ENCODE measurements at places on chromosomes 4 and X.
A peak's percentile ranks its signal among the peaks of the same experiment; 100 is the strongest.

DNA sequence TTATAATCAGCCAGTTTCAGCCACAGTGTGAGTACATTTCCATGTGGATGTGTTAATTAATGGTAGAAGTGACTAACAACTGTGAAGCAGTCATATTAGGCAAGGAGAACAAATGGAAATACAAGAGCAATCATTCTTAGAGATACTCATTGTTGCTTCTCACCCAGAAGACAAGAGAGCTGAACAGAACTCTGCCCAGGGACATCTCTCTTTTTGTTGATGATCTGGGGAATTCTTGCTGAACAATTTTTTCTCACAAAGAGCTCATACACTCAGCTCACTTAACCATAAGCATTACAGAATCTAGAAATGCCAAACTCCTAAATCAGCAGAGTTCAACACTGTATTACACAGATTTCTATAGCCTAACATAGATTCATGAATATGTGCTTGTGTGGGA, 150.1 kb downstream of the COMMD8 start:
- DNase-seq, result no peak

DNA sequence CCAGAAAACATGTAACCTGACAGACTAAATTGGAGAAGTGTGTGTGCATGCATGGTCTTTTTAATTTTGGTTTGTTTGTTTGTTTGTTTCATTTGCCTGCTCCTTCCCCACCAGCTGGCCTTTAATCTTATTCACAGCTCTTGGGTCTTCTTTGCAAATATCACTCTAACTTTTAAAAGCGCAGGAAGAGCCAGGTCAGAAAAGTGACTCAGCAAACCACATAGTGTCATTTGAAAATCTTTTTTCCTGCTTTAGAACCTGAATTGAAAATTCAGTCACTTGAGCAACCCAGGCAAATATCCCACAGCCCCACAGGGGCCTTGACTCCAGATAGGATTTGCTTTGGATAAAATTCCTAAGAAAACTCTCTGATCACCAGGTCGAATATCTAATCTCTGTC, 4.6 kb downstream of the TMEM255A start:
- no peak for DNase-seq

DNA sequence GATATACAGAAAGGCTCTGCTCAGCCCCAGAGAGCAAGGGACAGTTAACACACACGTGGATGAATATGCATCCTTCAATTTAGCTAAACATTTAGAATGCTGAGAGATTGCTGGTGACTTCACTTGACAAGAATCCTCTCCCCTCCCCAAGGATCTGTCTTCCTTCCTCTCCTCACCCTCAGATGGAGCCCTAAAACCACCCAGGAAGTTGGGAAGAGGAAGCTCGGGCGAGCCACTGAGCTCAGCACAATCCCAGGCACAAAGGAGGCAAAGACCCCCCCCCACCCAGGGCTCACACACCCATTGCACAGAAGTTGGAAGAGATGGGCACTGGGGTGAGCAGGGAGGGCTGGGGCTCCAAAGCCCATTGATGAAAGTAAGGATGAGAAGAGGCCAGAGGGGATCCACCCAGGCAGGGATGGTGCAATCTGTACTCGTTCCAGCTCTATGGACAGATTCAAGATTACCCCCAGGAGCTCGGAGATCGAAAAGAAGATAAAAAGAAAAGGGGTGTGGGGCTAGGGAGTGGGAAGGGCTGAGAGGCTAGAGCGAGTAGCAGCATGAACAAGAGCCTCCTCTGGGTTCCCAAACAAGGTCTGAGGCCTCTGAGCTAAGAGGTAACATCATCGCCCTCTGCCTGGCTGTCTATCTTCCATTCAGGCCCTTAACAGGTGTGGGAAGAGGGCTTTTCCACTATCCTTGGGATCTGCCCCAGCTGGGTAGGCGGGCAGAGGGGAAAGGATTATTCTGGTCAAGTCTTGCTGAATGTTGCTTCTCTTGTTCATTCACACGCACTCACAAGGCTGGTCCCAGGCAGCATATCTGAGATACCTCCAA, 1.2 kb downstream of the TFE3 start:
- no peak for DNase-seq

- DNase-seq, result no peak
These were observed 122.7 kb upstream of the C1GALT1C1 start for GRCh38 chrX:120752431-120753082.

GRCh38 chr4:100093091-100093866, 97.0 kb downstream of the DDIT4L start:
- peak; percentile 85 for DNase-seq

DNA sequence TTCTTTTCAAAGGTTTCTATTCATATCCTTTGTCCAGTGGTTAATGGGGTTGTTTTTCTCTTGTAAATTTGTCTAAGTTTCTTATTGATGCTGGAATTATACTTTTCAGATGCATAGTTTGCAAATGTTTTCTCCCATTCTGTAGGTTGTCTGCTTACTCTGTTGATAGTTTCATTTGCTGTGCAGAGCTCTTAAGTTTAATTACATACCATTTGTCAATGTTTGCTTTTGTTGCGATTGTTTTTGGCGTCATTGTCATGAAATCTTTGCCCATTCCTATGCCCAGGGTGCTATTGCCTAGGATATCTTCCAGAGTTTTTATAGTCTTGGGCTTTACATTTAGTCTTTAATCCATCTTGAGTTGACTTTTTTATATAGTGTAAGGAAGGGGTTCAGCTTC, 21.2 kb upstream of the UGT8 start:
- DNase-seq, result no peak

DNA sequence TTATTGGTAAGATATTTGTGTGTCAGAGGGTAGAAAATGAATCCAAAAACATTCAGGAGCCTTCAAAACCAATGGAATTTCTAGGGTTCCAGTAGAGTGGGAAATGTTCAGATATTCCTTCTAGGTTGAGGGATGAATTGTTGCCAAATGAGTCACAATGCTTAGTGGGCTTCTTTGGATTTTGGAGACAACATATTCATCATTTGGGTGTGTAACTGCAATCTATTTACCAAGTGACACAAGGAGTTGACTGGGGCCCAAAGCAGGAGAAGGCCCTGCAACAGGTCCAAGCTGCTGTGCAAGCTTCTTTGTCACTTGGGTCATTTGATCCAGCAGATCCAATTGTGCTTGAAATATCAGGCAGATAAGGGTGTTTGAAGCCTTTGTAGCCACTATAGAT, 551.5 kb upstream of the PITX2 start:
- DNase-seq, result no peak

DNA sequence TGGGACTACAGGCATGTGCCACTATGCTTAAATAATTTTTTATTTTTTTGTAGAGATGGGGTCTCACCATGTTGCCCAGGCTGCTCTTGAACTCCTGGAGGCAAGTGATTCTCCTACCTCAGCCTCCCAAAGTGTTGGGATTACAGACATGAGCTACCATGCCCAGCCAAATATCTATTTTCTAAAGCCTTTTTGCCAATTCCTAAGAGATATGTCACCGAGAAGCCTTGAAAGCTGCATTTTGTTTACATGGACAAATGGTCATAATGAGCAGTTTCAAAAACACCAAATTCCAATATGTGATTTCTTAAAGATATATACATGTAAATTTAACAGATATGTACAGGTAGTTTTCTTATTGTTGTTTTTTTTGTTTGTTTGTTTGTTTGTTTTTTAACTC, 33.0 kb upstream of the PGRMC2 start:
- no peak for DNase-seq

- DNase-seq, result peak; percentile 82
These were observed at the start of gene NSUN7 for GRCh38 chr4:40749717-40750460. Gene NSUN7 (plus strand): TSS chr4:40749955. CDS start chr4:40750694, 739 bp downstream.

DNA sequence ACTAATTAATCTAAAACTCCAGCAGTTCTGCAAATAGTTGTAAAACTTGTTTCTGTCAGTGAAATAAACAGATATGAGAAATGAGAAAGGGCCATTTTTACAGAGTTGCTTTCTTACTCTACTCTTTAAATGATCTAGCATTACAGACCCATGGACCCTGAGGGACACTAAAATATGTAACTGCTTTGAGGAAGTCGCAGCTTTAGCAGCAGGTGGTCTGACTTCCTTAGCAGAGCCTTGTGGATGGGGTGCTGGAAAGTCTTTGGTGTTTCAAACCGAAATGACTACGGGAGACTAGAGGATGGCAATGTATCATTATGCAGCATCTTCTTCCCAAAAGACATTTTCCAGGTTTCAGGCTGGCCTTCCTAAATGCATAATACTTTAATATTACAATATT, 18.7 kb downstream of the SHISA3 start:
- DNase-seq, result no peak

GRCh38 chr4:155197757-155198156, 10.7 kb upstream of the NPY2R start:
- DNase-seq, result no peak

GRCh38 chr4:107017443-107018343, 18.4 kb downstream of the DKK2 start:
- DNase-seq, result no peak

DNA sequence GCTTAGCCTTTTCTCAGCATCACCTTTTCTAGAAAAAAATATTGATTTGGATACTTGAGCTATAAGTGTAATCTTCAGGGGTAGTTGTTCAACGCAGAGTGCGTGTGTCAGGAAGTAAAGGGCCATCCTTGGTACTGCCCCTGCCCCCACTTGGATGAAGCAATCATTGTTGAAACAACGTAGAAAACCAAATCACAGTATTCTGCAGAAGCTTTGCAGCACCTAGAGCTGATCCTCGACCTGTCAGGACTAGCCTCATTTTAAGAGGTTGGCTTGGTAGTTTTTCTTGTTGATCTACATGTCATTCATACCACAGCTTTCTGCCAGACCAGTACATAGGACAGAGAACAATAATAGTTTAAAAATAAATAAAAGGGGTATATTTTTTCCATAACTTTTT, 65.3 kb upstream of the MYOZ2 start:
- DNase-seq, result no peak

DNA sequence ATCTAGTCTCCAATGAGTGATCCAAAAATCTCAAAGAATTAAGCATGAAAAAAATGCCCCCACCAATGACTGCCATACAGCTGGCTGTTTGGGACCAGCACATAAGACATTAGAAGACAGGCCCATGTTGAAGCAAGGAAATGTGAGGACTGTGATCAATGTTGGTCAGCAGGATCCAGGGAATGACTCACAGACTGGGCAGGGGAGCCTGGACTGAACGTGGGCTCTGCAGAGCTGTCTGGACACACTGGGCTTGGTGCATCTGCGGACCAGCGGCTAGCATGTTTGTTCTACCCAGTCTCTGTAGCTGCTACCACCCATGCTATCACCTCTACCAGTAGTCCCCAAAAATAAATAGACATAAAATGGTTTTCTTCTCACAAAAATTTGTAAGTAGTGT, 108.6 kb downstream of the PALLD start:
- peak; percentile 41 for DNase-seq

GRCh38 chr4:139210486-139210885, 33.5 kb upstream of the ELF2 start:
- DNase-seq, result no peak

GRCh38 chr4:27790911-27791310, 930.3 kb downstream of the STIM2 start:
- DNase-seq, result no peak

DNA sequence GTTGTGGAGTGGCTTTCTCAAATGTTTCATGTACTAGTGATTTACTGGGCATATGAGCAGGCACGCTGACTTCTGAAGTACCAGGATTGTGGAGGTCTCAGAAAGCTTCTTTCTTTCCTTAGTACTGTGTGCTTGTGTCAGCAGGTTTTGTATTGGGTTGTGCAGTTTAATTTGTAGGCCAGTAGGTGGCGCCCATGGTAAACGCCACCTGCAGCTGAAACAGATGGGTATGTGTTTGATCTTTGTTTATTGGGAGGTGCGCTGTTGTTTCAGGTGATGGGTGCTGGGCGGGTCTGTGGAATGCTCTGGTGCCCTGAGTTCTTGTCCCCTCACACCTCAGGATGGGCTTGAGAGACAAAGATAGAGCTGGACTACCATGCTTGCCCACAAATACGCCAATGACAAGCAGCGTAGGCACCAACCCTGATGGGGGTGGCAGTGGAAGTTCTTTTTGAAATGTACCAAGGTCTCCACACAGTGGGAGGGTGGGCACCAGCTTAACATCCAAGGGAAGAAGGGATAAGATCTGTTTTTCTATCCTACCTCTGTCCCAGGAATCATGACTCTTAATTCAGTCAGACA, 141.5 kb downstream of the RPS6KA6 start:
- no peak for DNase-seq

DNA sequence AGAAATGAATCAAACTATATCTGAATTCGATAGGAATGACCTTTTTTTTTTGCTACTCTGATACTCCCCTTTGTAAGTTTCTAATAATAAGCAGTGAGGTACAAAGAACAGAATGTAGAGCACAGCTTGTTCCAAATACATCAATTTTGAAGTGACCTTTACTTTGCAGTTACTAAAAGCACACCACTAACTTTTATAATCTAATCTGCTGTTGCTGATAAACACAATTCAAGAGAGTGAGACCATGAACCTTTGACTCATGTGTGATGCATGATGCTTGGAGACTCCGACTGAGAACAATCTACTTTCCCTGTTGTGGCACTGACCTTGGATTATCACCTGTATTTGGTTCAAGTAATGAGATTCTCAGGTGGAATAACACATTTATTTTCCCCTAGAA, 91.6 kb upstream of the GNPDA2 start:
- DNase-seq, result no peak

All from PC-9 (cell line).